Body of pancreas (tissue), 4 donors: ENCODE measurements at places on chromosomes 1 and 21. TPM values are rescaled to one million over a fixed set of nuclear protein-coding genes. Genes with fewer than 3 reads are reported as not detected.

Gene HMGCS2
- total RNA-seq: 6.0 TPM

Gene SYT14
- total RNA-seq: not detected

Gene C1QA
- 68.0 TPM for total RNA-seq

Gene AGTRAP
- total RNA-seq: 24.6 TPM

Gene RBP7
- 46.8 TPM for total RNA-seq

Gene OR14K1
- not detected for total RNA-seq

Gene TRIM62
- total RNA-seq: 4.7 TPM

Gene RAD54L
- total RNA-seq: under 0.01 TPM

Gene KRTAP19-5
- not detected for total RNA-seq

Gene SLC1A7
- total RNA-seq: not detected

DNA sequence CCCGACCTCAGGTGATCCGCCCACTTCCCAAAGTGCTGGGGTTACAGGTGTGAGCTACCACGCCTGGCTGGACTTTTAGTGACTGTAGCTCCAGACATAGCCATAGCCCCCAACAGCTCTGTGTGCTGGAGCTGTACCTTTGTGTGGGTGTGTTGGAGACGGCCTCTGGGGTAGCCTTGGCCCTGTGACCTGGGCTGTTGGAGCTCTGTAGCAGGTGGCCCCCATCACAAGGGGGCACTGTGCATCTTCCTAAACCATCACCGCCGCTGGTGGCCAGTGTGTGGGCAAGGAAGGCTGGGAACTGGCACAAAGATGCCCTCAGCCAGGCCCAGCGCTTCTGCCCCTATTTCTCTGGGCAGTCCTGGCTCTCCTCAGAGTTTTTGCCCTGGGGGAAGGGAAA lies 38.4 kb upstream of the FOXO6 start:
- peak; percentile 24 for DNase-seq

- no peak for DNase-seq
Observed at GRCh38 chr1:19067912-19068638, 111.6 kb upstream of the IFFO2 start.

DNA sequence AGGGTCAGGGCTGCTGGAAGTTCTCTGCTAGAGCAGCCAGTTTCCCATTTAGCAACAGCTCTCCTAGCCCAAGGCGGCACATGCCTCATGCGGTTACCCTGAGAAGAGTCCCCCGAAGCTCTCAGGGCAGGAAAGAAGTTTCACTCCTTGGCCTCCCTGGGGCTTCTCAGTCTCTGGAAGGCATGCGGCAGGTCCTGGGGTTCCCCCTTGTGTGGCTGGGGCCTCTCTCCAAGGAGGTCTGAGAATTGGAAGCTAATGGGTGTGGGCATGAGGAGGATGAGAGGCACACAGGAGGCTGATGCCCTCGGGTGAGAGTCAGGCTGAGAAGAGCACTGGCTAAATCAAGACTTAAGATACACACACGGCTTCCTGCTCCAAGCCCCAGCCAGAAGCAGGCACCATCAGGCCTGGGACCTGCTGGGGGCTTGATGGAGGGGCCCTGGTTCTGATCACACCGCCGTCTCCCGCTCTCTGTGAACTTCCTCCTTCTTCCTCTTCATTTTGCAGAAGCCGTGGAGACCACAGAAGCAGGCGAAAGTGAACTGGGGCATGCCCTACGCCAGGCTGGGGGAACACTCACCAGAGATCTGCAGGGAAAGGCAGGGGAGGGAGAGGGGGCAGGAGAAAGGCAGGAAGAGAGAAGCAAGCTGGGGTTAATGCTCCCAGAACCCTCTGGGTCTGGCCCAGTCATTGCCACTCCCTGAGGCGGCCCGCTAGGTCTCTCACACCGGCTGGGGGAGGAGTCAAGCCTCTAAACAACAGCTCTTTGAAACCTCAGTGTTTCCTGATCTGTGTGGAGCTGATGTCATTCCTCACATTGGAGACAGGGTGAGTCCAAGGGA lies 15.1 kb downstream of the BLACAT1 start:
- DNase-seq: peak; percentile 65

DNA sequence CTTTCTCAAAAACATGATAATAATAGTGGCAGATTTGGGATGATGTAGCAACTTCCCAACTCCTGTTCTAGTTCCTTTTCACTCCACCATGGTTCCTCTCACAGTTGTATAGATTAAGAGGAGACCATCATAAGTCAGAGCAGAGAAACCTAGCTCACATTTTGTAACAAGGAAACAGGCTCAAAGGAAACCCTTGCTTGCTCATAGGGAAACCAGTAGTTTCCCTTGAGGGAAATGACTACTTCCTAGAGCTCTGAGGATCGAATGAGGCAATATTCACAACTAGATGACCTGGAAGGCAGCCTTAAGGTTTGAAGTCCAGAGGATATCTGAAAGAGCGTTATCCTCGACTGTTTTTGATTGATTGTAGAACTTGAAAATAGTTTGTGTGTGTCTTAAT lies 76.1 kb upstream of the C8B start:
- no peak for DNase-seq

- DNase-seq: no peak
Observed at GRCh38 chr1:40715491-40716059, 24.1 kb downstream of the NFYC start.

DNA sequence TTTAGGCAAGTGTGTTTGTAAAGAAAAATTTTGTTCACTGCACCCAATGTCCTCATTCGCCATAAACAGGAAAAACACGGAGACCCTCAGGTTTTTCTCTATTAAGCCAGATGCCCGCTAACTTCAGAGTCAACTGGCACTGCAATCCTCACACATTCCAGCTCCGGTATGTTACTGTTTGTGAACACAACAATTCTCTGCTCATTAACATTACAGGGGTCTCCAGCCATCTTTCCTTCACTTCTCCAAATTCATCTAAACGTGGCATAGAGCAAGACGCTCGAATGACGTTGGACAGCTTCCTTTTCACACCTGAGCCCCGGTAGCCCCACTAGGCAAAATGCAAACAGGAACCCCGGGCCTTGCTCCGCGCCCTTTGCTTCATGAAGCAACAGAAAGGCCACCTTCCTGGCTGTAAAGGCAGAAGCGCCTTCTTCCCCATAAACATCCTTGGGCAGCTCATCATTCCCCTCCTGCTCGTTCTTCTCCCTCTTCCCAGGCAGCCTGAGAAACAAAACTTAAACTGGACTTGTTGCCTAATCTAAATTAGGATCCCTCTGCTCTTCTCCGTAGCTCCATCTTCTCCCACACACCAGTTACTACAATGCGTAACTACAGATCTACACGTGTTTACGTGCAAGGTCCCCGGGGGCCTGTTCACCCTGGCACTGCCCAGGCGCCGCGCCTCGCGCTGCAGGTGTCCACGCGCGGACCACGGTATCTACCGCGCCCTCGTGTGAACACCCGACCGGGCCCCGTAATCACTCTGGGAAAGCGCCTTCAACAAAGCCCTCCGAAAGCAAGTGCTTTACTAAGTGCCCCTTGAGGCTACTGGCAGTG lies 1.2 kb downstream of the LBR start:
- DNase-seq: peak; percentile 41

GRCh38 chr1:228094432-228095016 lies 8.6 kb downstream of the C1orf35 start:
- DNase-seq: no peak

DNA sequence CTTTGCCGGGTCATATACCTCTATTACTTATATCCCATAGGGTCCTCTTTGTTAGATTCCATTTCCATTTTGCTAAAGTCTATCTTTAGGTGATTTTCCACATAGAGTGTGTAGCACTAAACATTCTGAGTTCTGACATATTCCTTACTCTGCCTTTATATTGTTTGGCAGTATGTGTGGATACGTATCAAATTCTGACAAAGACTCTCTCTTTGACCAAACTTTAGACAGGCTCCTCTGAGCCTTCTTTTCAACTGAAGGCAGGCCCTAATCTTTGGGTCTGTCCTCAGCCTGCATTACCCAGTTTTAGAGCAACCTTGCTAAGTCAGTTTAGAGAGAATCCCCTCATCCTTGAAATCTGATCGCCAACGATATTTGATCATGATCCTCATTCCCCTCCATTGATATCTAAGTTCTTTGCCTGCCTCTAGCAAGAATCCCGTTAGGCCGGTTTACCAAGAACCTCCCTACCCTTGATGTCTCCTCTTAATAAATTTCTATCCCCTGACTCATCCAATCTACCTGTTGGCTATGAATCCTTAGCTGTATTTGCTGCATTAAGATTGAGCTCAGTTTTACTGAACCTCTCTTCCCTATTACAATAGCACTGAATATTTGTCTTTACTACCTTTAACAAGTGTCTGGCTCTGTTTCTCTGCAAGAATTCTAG lies 10.4 kb upstream of the PPT1 start:
- peak; percentile 18 for DNase-seq

- DNase-seq: no peak
Observed at GRCh38 chr1:110690709-110691365, 16.1 kb upstream of the KCNA3 start.

- DNase-seq: peak; percentile 64
Observed at GRCh38 chr1:248807067-248807737, 18.5 kb downstream of the SH3BP5L start.

GRCh38 chr1:41735631-41736260 lies 183.0 kb downstream of the HIVEP3 start:
- no peak for DNase-seq

DNA sequence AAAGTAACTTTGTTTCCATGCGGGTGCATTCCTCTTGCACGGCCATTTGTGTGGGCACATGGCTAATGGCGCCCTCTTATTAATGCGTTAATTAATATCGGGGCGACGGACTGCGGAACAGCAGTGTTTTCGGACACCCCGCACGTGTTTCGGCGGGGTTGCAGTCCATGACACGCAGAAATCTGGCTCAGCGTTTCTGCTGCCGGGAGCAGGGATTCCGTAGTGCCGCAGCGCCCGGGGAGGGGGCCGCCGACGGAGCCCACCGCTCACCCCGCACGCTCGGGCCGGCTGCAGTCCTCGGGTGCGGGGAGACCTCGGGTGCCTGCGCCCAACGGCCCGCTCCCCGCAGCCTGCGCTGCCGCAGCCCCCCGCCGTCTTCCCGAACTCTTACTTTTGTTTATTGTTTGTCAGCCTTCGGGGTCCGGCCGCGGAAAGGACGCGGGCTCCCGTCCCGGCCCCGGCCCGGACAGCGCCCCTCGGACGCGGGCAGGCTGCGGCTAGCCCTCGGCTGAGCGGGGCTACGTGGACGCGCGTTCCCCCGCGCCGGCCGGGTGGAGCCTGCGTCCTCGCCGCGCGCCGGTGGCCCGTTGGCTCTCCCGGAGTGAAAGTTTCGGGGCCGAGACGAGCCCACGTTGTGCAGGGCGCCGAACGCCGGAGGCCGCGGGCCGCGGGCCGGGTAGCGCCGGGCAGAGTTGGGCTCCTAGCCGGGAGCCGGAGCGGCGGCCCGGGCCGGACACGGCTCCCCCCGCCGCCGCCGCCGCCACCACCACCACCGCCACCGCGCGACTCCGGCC lies 849 bp downstream of the NFIA start:
- DNase-seq: peak; percentile 51

DNA sequence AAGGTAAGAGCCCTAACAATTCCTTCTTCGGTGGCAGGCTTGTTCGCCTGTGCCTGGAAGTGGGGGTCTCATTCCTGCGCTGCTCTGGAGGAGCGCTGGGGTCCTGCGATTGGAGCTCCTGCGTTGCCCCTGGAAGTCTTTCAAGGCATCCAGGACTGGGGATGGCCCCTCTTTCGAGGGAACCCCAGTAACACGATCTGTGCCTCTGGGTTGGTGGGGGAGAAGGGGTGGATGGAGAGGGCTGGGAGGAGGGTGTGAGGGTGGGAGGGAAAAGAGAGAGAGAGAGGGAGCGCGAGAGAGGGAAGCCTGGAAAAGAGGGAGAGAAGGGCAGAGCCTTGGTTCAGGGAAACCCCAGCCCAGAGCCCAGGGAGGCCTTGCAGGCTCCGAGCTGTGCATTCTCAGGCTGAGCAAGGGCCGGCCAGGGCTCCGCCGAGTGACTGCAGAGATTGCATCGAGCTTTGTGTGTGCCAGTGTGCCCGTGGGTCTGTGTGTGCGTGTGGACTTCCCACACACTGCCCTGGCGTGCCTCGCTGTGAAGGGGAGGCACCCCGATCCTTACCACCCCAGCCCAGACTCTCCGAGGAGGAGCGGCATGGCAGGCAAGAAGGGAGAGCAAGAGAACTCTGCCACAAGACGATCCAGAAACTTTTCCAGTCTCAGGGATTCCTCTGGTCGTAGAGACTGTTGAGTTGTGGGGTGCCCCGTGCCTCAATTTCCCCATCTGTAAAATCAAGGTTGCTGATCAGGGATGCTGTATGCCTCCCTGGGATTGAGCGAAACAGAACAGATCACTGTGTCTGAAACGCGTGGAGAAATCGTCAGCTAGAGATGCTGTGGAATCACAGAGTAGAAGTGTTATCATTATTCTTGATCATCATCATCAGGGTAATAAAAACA lies 619 bp downstream of the BCL9 start:
- peak; percentile 54 for DNase-seq

GRCh38 chr1:160888926-160889325 lies 3.9 kb upstream of the ITLN1 start:
- DNase-seq: no peak
